Calu3 (cell line): ENCODE measurements at places on chromosomes 13 and 19. TPM values are rescaled to one million over a fixed set of nuclear protein-coding genes. Genes with fewer than 3 reads are reported as not detected.

DNA sequence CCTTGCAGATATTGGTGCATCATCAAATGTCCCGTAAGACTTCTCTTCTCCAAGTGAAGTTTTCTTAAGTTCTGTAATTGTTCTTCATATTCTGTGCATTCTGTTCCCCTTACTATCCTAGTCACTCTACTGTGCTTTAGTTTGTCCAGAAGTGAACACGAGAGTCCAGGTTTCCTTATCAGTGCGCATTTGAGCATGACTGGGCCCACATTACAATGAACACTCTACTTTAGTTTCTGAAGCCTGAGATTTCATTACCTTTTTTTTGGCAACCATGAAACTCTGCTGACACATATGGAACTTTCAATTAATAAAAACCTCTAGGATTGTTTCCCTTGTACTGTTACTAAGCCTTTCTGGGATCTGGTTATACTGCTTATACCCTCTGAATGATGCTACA, 270.0 kb downstream of the KCNRG start:
- DNase-seq = no peak

DNA sequence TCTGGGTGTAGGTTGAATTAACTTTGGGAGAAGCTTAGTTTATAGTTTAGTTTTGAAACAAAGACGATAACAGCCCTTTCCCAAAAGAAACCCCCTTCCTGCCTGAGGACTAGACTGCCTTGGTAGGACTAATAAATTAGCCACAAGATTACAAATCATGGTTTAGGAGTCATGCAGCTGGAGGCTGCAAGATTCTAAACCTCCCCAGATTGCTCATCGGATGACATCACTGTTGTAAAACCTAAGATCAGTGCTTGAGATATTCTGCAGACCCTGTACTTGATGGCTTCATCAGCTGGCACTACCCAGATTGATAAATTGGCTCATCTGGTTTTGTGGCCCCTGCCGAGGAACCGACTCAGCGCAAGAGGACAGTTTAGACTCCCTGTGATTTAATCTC, 35.9 kb upstream of the MPHOSPH8 start:
- no peak for DNase-seq

DNA sequence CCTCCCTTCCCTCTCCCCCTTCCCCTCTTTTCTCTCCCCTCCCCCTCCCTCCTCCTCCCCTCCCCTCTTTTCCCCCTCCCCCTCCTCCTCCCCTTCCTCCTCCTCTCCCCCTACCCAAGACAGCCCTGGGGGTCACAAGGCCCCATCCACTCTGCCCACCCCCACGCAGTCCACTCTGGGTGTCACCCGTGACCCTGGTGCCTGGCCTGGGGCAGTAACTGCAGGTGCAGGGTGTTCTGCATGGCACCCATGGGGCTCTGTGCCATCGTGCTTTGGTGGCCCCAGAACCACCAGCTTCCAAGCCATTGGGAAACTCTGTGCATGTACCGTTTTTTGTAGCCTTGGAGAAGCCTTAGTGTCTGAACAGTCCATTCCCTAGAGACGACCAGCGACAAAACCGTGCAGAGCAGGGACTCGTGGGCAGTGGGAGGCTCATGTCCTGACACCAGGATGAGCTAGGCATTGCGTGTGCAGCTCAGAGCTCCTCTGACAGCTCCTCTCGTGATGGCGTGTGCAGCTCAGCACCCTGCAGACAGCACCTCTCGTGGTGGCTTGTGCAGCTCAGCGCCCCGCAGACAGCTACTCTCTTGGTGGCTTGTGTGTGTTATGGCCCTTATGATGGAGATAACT, 43.7 kb upstream of the F7 start:
- DNase-seq = no peak

GRCh38 chr13:112059457-112060281, 7.3 kb upstream of the SOX1 start:
- no peak for DNase-seq

- no peak for DNase-seq
These were observed 32.8 kb downstream of the IGFL2 start for GRCh38 chr19:46180701-46181387.

- DNase-seq = peak; percentile 32
These were observed 22.2 kb downstream of the CCDC169 start for GRCh38 chr13:36275190-36276002.

DNA sequence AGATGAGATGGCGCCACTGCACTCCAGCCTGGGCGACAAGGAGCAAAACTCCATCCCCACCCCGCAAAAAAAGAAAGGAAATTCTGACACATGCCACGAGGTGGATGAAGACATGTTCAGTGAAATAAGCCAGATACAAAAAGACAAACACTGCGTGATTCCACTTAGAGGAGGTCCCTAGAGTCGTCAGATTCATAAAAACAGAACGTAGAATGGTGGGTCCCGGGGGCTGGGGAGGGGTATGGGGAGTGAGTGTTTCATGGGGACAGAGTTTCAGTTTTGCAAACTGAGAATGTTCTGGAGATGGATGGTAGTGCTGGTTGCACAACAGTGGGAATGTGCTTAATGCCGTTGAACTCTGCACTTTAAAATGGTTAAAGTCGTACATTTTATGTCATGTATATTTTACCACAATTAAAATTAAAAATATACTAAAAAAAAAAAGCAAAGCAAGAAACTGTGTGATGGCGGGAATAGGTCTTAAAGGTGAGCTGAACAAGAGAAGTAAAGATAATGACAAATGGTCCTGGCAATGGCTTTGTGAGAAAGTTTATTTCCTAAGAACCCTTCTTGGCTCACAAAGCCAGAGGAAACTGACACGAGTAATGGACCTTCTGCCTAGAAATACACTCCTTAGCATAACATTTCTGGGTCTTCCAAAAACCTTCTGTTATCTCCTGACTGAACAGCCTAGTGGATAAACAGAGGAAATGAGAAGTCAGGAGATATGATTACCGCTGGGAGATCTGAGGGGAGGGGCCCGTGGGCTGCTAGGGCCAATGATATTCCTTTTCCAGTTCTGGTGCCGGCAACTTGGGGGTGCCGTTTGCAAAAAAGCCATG, 4.2 kb upstream of the SPC24 start:
- no peak for DNase-seq

DNA sequence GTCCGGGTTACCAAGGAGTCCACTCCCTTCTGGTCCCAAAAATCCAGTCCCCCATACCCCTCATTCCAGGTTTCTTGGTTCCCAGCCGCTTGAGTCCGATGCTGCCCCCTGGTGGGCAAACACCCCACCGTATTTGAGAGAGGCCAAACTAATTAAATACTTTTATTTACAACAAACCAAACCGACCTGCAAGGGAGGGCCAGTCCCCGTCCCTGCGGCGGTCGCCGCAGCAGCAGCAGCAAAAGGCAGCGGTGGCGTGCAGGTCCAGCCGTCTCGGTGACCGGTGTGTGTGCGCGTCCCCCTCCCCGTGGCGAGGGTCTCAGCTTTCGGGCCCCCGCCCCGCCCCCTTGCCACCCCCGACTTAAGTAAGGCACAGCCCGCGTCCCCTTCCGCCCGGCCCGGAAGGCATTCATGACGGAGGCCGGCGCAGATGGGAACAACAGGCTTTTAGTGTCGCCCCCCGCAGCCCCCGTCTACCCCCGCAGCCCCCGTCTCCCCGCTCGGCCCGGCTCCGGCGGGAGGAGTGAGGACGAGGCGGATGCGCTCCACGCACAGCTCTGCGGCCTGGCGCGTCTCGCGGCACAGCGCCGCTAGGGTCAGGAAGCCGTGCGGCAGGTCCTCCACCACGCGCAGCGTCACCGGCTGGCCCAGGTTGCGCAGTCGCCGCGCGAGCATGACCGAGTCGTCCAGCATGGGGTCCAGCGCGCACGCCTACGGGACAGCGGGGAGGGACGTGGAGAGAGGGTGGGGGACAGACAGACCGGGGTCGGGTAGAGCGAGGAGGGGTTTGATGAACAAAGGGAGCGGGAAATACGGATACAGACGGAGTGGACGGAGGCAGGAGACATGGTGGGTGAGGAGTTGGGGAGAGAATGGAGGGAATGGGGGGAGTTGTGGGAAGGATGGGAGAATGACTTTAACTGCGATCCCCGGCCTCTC, 11.5 kb upstream of the CNFN start:
- DNase-seq = peak; percentile 90

The LILRA5 gene
- total RNA-seq = not detected in 2 replicates

The WIZ gene
- 31.9 and 34.0 TPM in 2 replicates for total RNA-seq

The IGLON5 gene
- total RNA-seq = not detected in 2 replicates
